ENCODE measurements at places on chromosomes 7 and 10.
A peak's percentile ranks its signal among the peaks of the same experiment; 100 is the strongest.

DNA sequence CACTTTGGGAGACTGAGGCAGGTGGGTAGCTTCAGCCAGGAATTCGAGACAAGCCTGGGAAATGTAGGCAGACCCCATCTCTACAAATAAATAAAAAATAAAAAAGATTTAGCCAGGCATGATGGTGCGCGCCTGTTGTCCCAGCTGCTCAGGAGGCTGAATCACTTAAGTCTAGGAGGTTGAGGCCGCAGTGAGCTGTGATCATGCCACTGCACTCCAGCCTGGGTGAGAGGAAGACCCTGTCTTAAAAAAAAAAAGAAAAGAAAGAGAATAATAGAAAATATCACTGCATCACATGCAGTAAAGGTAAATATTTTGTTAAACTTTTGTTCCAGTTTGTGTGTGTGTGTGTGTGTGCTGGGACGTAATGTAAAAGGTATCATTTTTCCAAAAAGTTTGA, 3.0 kb downstream of the STRIP2 start:
- H3K27ac ChIP-seq: no peak overlapping the region
- peak overlapping the region; percentile 14 for H3K4me3 ChIP-seq
- H3K36me3 ChIP-seq: peaks cover 50% of the 10 kb centered on the region
- H3K27me3 ChIP-seq: peaks cover 5% of the 10 kb centered on the region
- DNase-seq: no peak

GRCh38 chr7:158542651-158543566, 44.7 kb downstream of the PTPRN2 start:
- H3K27ac ChIP-seq: no peak overlapping the region
- H3K27me3 ChIP-seq: no peaks in the 10 kb centered on the region
- H3K36me3 ChIP-seq: no peaks in the 10 kb centered on the region
- no peaks in the 10 kb centered on the region for H3K4me1 ChIP-seq

DNA sequence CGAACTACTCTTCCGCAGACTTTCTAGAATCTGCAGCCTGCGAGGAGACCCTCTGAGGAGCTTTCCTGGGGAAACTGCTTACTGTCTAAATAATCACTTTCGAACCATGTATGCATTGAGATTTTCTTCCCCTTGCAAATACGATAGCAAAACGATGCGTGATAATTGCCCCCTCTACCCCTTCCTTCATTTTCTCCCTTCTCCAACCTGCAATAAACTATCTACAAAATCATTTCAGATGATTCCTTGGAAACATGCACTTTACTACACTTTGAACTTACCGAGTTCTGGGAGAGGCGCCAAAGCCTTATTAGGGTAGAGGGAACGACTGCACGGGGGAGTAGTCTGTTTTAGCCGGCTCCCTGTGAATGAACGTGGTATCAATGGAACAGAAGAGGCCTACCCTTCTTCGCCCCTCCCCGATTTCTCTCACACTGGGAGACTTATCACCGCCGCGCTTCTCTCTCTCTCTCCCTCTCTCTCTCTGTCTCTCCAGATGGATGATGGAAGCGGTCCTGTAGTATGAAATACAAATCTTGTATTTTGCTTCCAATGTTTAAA, at the start of gene FGFBP3:
FGFBP3 (minus strand) TSS at position 370 of the 561 bp plus-strand sequence. CDS start 517 bp downstream, outside the sequence.
- peak within 1 kb of the TSS; percentile 51 for H3K27ac ChIP-seq
- peaks cover 12% of the 10 kb centered on the region for H3K36me3 ChIP-seq
- H3K4me3 ChIP-seq: peak within 1 kb of the TSS; percentile 84
- H3K27me3 ChIP-seq: peaks cover 19% of the 10 kb centered on the region

DNA sequence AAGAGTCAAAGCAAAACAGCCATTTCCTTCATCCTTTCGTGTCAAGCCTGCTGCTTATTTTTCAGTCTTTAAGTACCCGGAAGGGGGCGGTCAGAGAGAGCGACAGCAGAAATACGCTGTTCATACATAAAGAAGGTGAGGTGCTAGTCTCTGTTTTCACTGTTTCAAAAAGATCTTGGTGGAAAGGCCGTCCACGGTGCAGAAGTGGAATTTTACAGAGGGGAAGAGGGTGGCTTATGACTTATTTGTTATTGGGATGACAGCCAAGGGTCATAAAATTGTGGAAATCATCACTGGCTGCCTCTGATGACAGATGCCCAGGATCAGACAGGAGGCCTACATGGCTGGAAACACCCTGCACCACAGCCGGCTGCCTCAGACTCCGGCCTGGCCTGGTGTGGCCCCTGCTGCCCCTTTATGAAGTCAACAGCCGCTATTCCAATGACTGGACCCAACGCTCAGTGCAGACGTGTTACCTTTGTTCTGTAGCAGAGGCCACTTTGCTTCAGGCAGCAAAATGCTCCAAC, 57.0 kb downstream of the HIPK2 start:
- H3K4me3 ChIP-seq: no peak overlapping the region
- DNase-seq: no peak
- peaks cover 14% of the 10 kb centered on the region for H3K4me1 ChIP-seq
- H3K27me3 ChIP-seq: no peaks in the 10 kb centered on the region

- H3K4me1 ChIP-seq: peaks cover 25% of the 10 kb centered on the region
- H3K4me3 ChIP-seq: no peak overlapping the region
- H3K27me3 ChIP-seq: no peaks in the 10 kb centered on the region
Observed at GRCh38 chr10:61918140-61918539, 16.6 kb downstream of the ARID5B start.

DNA sequence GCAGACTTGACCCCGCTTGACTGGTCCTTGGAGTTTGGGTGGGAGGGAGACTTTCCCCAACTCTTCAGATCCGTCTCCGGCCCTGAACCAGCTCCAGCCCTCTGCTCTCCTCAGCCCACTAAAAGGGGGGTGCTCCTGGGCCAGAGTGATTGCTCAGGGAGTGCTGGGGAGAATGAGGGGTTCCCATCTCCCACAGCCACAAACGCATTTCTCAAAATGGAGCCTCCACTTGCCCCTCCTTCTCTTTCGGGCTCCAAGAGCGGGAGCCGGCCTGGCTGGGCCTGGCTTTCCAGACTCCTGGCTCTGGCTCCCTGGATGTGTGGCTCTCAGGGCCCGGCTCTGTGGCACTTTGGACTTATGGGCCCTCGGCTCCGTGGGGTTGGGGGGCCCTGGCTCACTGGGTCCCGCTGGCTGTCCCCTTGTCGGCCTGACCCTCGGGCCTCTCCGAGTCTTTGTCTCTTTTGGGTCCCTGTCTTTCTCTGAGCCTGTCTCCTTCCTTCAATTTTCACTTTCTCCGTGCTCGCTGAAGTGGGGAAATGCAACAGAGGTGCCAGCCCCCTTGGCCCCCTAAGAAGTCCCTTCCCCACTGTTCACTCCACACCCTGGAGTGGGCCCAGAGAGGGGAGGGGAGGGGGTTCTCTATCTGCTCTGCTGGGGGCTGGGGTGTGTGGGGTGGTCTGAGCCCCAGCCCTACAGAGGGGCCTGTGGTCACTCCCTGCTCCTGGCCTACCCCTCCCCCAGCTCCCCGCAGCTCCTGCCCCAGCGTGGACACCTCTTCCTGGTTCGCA, 713 bp downstream of the LZTS2 start:
- DNase-seq: no peak
- H3K27me3 ChIP-seq: peaks cover 3% of the 10 kb centered on the region
- H3K36me3 ChIP-seq: peaks cover 10% of the 10 kb centered on the region

GRCh38 chr7:70600993-70601392, 531.0 kb upstream of the GALNT17 start:
- no peak overlapping the region for H3K4me3 ChIP-seq
- H3K27me3 ChIP-seq: peaks cover 19% of the 10 kb centered on the region
- H3K27ac ChIP-seq: no peak overlapping the region
- no peak for DNase-seq
- no peaks in the 10 kb centered on the region for H3K4me1 ChIP-seq
- no peaks in the 10 kb centered on the region for H3K36me3 ChIP-seq

- no peaks in the 10 kb centered on the region for H3K4me1 ChIP-seq
- no peaks in the 10 kb centered on the region for H3K27me3 ChIP-seq
- no peak overlapping the region for H3K4me3 ChIP-seq
Observed at GRCh38 chr7:19051767-19052375, 65.6 kb downstream of the TWIST1 start.

DNA sequence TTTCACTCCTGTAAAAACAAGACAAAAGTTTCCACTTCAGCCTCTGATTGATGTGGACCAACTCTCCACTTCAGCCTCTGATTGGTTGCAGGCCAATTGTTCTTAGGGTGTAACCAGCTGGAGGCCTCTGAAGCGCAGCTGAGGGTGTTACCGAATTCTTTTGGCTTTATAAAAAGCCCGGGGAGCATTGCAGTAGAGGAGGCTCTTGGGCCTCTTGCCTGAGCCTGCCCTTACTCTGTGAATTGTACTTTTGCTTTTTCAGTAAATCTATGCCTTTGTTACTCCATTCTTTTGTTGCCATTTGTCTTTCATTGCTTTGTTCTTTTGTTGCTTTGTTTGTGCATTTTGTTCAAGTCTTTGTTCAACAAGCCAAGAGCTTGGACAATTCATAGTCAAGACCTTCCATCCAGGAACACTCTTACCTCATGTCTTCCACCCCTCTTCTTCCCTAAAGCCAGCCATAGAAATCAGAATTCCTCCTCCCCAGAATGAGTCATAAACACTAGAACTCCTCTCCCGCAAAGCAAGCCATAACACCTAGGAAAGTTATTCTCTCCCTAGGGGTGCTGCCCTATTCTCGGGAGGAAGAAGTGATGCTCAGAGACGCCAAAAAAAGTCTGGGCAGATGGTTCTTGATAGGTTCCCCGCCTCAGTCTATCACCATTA, 53.5 kb upstream of the ARMC3 start:
- H3K36me3 ChIP-seq: no peaks in the 10 kb centered on the region
- no peak for DNase-seq
- no peaks in the 10 kb centered on the region for H3K4me1 ChIP-seq

DNA sequence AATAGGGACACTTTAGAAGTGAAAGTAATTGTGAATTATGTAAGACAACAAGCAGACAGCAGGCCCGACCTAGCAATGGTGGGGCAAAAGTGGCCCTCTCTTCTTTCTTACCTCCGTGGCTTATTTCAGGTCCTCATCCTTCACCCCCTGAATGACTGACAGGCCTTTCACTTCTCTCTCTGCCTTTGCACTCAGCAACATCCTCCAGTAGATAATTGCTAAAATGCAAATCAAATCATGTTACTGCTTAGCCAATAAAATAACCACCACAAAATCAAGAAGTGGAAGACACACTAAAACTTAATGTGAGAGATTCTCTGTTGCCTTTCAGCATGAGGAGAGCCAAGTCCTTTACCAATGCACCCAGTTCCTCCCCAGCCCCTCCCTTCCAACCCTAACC, 274.6 kb upstream of the ZNF32 start:
- H3K27ac ChIP-seq: no peak overlapping the region
- no peaks in the 10 kb centered on the region for H3K4me1 ChIP-seq

DNA sequence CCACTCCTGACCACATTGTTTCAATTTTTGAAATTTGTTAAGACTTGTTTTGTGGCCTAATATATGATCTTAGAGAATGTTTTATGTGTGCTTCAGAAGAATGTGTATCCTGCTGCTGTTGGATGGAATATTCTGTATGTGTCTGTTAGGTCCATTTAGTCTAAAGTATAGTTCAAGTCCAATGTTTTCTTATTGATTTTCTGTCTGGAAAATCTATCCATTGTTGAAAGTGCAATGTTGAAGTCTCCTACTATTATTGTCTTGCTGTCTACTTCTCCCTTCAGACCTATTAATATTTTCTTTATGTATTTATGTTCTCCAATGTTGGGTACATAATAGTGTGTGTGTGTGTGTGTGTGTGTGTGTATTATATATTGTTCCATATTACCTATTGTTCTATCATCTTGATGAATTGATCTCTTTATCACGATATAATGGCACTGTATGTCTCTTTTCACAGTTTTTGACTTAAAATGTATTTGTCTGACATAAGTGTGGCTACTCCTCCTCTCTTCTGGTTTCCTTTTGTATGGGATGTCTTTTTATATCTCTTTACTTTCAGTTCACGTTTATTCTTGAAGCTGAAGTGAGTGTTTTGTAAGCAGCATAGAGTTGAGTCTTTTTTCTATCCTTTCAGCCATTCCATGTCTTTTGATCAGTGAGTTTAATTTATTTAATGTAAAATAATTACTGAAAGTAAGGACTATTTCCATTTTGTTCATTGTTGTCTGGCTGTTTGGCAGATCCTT, 61.3 kb downstream of the AKR1D1 start:
- no peaks in the 10 kb centered on the region for H3K36me3 ChIP-seq
- DNase-seq: no peak
- H3K4me3 ChIP-seq: no peak overlapping the region
- no peak overlapping the region for H3K27ac ChIP-seq
- no peaks in the 10 kb centered on the region for H3K4me1 ChIP-seq
- H3K27me3 ChIP-seq: peaks cover 5% of the 10 kb centered on the region

GRCh38 chr10:33070101-33070500, 112.1 kb upstream of the ITGB1 start:
- H3K27ac ChIP-seq: no peak overlapping the region
- H3K4me3 ChIP-seq: no peak overlapping the region
- peaks cover 3% of the 10 kb centered on the region for H3K4me1 ChIP-seq
- H3K27me3 ChIP-seq: no peaks in the 10 kb centered on the region
- DNase-seq: no peak

DNA sequence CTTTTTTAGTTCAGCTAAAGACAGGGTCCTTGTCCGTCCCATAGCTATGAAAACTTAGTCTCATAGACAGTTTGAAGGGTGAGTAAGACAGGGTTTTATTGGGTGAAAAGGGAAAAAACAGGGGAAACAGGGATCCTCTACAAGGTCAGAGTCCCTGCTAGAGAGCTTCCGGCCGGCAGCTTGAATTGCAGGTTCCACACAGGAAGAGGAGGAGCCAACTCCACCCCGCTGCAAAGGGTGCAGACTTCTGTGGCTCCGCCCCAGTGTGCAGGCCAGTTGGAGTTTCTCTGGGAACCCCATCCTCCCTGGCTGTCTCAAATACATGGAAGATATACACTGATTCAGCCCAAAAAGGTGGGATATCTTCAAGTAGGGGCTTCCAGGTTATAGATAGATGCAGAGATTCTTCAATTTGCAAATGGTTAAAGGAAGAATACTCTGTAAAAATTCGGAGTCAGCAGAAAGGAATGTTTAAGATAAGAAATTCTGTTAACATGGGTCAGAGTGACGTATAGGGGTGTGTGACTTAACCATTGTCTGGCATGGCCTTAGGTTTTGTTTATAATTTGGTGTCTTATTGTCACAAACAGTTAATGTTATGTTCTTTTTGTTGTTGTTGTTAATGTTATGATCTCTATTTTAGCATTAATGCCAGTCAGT, 34.6 kb upstream of the HECW1 start:
- H3K36me3 ChIP-seq: no peaks in the 10 kb centered on the region
- no peak overlapping the region for H3K27ac ChIP-seq

DNA sequence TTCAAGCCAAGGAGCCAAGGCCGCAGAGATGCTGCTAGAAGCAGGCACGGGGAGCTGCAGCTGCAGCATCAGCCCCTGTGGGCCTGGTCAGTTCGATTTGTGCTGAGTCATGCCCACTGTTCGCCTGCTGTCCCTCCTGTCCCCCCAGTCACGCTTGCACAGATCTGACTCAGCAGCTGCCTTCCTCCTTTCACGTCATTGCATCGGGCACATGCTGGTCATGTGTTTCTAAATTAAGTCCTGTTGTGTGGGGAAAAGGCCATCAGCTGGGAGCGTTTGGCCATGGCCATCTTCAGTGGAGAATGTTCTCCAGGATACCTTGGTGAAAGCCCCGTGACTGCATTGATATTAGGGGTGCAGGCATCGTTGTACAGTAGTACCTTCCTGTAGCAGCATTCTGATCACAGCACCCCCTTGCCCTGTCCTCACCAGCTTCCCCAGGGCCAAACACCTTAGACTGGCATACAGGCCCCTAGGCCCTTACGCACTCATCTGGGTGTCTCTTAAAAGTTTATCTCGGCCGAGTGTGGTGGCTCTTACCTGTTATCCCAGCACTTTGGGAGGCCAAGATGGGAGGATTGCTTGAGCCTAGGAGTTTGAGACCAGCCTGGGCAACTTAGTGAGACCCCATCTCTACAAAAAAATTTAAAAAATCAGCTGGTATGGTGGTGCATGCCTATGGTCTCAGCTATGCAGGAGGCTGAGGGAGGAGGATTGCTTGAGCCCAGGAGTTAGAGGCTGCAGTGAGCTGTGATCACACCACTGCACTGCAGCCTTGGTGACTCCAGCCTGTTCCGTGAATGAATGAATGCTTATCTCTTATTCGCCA, 23.2 kb downstream of the POR start:
- H3K27me3 ChIP-seq: no peaks in the 10 kb centered on the region
- DNase-seq: no peak
- no peaks in the 10 kb centered on the region for H3K4me1 ChIP-seq
- H3K27ac ChIP-seq: no peak overlapping the region

All from activated T-helper 2 cell treated with anti-CD3 and anti-CD28 coated beads, Interferon-gamma antibody, Interleukin-2, Interleukin-4, amounts not matched to agents 10 μg/mL and 5 μg/mL and 100 μg/mL, durations not matched to agents 14 hours and 24 hours and 36 hours (primary cell).